Activated CD8-positive, alpha-beta memory T cell treated with anti-CD3 and anti-CD28 coated beads for 1 hour (primary cell): ENCODE measurements at places on chromosomes 12 and 14.

DNA sequence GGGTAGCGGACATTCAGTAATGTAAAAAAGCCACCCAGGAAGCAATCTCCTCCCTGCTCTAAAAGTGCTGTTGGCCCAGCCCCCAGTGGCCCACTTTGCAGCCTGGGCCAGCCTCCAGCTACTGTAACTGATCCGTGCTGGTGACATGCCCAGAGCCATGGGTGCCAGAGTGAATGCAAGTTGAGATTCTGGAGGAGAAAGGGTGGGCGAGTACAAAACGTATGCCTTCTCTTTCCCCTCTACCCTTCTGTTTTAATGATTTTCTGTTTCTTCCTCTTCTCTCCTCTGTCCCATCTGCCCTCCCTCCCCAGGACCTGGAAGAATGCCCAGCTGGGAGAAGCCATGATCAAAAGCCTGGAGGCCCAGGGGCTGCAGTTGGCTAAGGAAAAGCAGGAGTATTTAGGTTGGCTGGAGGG, 16.9 kb downstream of the PLEKHD1 start:
- no peak for DNase-seq

- DNase-seq, result no peak
Measured at GRCh38 chr14:41986700-41987099, 380.0 kb downstream of the LRFN5 start.

GRCh38 chr12:77343291-77343690, 277.9 kb upstream of the E2F7 start:
- DNase-seq, result no peak

DNA sequence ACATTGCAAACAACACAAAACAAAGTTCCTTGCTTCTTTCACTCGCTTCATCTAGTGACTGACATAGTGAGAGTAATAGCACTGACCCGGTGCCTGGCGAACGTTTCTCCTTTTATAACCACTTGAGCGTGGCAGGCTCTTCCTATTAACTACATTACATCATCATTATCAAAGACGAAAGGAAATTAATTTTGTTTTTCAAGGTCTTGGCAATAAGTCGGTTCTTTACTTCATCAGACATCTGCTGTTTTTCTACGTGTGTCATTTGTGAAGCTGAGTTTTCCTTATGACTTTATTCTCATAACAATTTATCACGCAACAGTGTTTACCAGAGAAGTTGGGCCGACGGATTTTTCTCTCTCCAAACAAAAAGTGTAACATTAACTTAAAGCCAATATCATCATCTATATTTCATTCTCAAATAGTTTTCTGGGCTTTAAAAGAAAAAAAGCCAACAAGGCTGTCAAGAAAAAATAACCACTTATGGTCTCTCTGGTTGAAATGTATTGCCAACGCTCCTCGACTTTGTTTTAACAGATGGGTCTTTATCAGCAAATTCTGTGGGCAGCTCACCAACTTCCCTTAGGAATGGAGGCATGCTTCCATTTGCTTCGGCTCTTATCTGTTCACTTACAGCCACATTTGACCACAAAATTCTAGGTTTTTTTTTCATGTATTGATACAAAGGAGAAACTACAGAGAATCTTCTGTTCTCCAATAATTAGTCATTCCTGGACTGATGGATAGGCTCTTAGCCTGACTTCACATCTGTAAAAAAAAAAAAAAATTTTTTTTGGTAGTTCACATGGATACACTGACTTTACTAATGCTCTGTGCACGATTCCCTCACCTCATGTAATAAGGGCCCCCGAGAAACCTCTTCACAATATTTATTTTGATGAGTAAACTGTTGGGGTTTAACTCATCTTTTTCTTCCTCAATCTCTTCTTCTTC, 97.1 kb upstream of the CDKN3 start:
- no peak for DNase-seq

DNA sequence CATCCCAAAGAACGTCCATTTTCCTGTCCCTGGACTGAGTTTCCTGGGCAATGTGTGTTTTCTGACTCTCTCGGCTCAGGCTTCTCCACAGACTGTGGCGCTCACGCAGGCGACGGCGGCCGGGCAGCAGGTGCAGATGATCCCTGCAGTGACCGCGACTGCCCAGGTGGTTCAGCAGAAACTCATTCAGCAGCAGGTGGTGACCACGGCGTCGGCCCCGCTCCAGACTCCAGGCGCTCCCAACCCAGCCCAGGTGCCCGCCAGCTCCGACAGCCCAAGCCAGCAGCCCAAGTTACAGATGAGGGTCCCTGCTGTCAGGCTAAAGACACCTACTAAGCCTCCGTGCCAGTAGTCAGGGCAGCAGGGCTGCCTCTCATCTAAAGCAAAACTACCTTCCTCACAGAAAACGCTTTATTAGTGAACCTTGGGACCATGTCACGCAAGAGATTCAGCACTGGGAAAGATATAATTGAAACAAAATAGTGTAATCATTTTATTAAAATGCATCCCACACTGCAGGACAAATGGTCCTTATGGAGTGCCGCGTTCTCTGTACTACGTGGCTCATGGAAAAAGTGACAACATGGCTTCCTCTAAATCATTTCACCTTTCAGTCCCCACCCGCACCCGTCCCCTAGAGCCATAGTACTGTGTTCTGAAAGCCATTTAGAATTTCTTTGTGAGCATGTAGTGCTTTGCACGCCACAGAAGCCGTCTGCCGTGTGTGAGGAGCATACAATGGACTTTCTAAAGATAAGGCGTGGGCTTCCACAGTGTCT, 66.6 kb downstream of the DDX51 start:
- no peak for DNase-seq

DNA sequence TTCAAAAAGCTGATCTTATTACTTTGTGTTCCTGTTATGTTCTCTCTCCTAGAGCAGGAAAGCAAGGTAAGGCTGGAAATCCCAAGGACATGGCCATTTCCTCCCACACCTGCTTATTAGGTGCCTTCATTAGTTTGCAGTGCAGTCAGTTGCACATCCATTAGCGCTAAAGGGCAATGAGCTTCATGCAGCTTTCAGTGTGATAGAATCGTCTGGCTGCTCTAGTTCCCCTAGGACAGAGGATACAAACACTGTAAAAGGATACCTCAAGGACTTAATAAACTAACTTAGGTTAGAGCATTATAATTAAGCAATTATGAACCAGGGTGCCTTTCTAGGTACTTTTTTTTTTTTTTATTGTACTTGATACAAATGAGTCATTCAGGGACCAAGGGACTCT, 21.1 kb downstream of the TMEM117 start:
- DNase-seq, result no peak

DNA sequence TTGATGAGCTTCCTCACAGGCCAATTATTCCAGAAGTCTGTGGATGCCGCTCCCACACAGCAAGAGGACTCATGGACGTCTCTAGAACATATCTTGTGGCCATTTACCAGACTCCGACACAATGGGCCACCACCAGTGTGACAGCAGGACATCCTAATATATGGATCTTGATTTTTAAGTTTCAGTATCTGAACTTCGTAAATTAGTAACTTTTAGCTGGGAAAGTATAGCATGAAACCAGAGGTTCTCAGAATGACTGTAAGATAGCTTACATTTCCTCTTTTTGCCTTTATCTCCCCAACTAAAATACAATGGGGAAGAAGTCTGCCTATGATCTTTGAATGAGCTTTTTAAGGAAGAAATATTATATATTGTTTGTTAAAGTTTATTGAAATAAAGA, 87.0 kb downstream of the DNAI7 start:
- no peak for DNase-seq
